ENCODE measurements at places on chromosomes 2 and 18.

DNA sequence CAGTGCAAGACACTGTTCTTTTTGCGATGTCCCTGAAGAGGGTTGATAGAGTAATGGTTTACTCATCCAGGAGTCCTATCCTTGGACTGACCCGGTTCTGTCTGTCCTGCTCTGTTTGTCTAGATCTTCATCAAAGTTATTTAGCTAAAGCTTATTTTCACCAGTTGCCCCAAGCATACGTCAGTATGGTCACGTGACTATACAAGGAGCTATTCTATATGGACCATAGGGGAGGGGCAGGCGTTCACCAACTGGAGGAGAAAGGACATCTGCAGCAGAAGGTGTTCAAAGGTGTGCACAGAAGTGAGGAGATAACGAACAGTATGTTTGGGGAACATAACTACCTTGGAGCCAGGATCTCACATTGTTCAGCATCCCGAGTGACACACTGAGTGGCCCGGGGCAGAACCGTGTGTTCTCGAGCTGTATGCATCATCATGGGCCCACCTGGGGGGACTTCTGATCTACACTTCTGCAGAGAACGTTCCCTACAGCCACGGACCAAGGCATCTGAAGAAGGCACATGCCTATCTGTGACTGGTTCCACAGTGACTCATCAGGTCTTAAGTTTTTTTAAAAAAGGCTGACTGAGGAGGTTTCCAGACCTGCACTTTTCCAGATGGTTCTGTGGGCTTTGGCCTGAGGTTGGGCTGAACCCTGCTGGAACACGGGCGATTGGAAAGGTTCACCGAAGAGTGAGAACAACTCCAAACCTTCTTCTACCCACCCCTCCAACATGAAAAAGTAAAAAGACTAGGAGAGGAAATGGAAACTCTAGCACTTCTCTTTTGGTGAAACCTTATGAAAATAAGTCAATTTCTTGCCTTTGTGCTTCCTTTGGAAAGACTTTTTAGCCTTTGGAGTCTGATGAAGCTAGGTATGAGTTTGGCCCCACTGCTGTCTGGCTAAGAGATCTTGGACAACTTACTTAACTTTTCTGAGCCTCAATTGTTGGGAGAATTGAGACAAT, 68.6 kb upstream of the YWHAQ start:
- DNase-seq: no peak

GRCh38 chr2:204234879-204235278, 298.3 kb downstream of the ICOS start:
- no peak for DNase-seq

GRCh38 chr2:20235655-20236305, 10.8 kb upstream of the SDC1 start:
- DNase-seq: no peak

DNA sequence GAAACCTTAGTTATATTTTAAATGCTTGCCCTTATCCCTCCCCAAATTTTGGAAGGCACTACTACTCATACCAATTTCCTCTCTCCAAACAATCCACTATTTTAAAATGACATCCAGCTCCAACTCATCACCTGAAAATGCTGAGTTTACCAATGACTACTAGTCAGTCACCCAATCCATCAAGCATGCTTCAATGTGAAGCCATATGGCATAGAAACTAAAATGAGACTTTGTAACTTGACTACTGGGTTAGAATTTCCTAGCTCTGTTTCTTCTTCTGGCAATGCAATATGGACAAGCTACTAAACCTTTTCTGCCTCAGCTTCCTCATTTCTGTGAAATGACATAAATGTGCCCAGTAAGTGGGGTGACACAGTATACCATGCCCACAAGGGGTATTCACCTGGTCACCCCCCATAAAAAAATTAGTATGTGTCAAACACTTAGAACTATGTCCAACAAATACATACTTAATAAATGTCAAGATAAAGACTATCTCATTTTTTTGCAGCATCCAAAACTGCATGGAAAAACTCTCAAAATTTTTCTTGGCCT, 10.0 kb upstream of the STPG4 start:
- DNase-seq: no peak

- DNase-seq: no peak
Measured at GRCh38 chr18:59512025-59512755, 153.1 kb upstream of the LMAN1 start.

GRCh38 chr2:171317492-171318125, 116.2 kb downstream of the METTL8 start:
- no peak for DNase-seq

GRCh38 chr18:21486905-21487437, 113.5 kb downstream of the ESCO1 start:
- no peak for DNase-seq

DNA sequence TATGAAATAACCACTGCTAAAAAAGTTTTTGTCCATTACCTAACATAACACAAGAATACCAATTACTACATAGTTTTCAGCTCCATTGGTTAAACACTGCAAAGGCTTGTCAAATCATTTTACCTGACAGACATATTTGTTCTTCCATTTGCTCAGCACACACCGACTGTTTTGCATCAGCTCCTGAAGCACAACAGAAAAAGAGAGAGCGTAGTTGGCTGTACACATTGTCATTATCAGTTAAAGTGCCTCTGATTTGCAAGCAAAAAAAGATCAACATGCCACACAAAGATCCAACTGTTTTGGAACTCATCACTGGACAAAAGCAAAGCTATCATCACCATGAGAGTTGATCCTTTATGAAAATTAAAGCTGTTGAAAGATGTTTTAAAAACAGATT, 103.8 kb downstream of the WDPCP start:
- DNase-seq: no peak

DNA sequence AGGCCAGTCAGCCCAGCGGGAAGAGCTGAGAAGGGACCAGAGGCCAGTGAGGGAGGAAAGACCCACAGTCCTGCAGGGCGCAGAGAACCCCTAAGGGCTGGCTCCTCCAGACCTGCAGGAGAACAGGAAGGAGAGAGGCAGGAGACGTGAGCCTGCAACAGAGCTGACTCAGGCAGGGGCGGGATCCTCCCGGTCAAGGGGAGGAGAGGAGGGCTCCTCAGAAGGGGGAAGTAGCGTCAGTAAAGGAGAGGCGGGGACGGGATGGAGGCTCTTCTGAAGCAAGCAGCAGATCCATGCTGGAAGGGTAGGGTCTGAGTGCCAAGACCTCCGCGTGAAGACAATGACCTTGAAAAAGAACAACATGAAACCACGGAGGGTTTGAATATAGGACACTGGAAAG, 50.8 kb downstream of the TRABD2A start:
- DNase-seq: peak; percentile 85

DNA sequence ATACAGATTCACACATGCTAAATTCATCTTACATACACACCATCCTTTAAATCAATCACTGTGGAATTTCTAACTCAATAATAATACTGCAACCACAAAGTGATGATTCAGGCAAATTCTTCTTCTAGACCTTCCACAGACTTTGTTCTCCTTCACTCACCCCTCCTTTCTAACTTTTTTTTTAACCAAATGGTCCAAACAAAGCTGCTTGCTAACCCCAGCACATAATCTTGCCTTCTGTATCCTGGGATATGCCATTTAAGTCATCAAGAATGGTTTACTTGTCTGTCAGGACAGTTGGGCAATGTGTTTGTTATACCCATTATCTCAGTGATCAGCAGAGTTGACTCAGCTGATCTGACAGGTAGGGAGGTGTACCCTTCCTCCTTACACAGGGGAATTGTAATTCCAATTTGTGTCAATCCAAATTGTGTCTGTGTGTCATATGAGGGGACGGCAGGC, 10.0 kb downstream of the SLC40A1 start:
- DNase-seq: no peak

DNA sequence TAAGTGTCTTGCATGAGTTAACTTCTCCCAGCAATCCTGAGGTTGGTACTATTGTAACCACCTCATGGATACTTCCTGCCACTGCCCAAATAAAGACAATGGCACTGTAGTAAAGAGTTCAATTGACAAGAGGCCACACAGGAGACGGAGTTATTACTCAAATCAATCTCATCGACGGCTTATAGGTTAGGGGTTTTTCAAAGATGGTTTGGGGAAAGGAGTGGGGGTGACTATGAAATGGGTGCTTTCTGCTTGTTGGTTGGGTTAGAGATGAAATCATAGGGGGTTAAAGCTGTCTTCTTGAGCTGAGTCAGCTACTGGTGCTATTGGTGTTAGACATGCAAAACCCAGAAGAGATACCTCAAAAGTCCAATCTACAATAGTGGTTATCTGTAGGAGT, 1258.0 kb upstream of the ZEB2 start:
- DNase-seq: no peak

DNA sequence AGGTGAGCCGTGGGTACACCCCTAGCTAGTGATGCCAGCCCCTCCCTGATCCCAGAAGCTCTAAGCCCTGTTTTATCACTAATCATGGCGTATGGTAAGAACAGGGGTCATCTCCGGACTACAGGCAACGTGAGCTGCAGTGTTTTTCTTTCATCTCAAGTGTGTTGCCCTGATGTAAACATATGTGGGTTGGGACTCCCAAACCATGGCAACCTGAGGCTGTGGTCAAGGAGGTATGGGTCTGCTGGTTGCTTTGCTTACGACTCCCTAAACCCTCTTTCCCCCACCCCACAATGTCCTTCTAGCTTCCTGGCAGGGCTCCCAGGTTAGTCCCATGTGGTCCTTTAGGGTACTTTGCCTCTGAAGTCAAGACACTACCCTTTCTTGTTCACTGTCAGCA, 53.6 kb upstream of the AFF3 start:
- no peak for DNase-seq

- DNase-seq: no peak
Measured at GRCh38 chr18:24987303-24988252, 364.4 kb downstream of the ZNF521 start.

DNA sequence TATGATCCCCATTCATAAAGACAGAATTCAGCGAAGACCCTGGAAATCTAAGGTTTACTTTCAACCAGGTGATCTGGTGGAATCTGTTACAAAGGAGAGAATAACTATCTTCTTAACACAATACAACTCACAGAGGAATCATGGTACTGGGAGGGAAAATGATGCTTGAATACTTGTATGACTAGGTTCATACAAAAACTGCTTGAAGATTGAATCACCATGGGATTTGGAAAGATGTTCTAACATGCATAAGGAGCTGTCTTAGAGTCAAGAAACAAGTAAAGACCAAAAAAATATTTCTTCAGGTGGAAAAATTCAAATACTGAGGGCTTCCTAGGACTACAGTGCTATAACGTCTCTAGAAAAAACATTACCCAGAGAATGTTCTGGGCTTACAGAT, 32.2 kb downstream of the COL5A2 start:
- no peak for DNase-seq

DNA sequence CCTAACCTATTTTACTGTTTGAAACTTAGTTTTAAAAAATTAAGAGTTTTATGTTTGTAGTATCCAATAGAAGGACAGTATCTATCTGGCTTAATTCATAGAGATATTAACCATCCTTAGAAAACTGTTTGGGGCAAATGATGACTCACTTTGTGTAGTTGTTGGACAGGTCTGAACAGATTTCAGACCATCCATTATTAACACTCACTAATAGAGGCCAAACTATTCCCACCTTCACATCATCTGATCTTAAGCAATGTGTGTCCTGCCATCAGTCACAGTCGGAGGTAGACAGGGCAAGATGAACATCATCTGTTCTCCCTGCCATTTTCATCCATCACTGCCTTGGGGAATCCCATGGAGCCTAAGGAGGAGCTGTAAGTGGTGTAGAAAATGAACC, 164.6 kb upstream of the DCC start:
- DNase-seq: no peak

DNA sequence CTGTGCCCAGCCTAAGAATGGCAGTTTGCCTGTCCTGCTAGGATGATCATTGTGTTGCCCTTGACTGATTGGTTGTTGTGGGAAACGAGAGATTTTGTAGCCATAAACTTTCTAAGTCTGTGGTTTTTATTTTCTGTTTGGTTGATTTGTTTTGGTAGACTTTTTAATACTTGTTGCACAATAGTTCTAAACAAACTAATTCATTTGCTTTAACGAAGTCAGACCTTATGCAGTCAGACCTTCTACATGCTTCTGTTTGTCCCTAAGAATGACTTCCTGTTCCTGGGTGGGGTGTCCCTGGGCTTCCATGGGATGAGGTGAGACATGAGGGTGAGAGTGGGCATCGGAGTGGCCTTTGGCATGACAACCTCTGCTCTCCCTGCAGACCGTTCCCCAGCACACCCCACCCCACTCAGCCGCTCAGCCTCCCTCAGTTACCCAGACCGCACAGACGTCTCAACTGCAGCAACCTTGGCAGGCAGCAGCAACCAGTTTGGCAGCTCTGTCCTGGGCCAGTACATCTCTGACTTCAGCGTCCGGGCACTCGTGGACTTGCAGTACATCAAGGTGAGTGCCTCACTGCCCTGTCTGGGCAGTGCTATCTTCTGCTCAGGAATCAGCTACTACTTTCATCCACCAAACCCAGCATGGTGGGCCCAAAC, 7.8 kb upstream of the CNNM3 start:
- DNase-seq: no peak

GRCh38 chr2:146241023-146241422, 1603.8 kb upstream of the ACVR2A start:
- DNase-seq: no peak

DNA sequence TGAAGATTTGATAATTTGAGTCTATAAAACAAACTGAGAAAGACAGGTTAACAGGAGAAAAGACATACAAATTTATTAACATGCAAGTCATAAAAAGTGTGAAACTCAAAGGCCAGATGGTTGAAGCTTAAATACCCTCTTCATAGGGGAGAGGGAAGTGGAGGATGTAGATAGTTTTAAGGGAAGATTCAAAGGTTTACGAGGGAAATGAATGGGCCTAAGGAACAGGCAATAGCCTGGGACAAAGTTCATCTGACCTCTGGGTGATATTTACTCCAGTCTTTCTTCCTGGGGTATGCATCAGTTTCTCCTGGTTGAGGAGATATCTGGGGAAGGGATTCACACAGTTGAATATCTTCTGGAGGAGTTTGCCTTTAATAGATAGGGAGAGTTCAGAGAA, 215.0 kb upstream of the SP5 start:
- DNase-seq: no peak

DNA sequence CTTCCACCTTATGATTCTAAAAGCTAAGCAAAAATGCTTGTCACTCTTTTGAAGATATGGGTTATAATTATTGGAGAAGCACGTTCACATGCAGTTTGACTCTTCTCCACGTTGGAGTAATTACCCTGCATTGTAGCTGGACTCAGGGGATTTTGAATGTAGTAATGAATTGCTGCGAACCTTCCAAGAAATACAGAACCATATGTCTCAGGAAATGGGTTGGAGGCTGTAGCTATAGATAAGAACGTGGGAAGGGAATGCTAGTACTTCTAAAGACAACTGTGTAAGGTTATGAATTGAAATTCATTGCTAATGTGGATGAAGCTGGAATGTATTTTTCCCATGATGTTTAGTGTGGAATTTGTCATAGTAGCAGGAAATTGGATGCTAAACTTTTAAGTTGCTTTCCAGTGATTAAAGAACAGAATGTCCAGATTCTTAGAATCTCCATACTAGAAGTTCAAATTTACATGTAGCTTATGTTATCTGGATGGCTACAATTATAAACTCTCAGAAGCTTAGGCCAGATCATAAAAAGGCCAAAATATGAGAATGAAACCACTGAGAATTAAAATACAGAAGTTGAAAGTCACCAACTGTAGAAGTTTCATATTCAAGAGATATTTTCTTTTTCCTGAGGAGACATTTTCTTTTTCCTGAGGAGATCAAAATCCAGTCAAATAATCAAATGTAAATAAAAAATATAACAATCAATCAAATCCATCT, 27.3 kb upstream of the SPOPL start:
- DNase-seq: no peak

GRCh38 chr2:20291106-20291564, 59.5 kb downstream of the PUM2 start:
- no peak for DNase-seq

GRCh38 chr2:38074764-38075506, 1.0 kb downstream of the CYP1B1 start:
- DNase-seq: peak; percentile 84

Measured in posterior vena cava (tissue), 2 donors.